Epithelial cell of prostate (primary cell): ENCODE measurements at places on chromosomes 5 and 9.

GRCh38 chr9:22682536-22682935 lies 235.9 kb downstream of the DMRTA1 start:
- DNase-seq: no peak

DNA sequence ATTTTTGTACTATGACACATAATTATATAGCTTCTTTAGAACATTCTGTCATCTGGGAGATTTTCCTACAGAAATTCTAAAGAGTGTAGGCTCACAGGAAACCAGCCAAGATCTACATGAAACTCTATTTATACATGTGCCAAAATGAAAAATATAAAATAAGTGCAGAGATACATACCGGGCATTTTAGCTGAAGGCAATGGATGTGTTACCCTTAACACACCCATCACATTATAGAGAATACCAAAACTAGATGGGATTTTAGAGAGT lies 125.9 kb downstream of the TRIM32 start:
- DNase-seq: no peak

DNA sequence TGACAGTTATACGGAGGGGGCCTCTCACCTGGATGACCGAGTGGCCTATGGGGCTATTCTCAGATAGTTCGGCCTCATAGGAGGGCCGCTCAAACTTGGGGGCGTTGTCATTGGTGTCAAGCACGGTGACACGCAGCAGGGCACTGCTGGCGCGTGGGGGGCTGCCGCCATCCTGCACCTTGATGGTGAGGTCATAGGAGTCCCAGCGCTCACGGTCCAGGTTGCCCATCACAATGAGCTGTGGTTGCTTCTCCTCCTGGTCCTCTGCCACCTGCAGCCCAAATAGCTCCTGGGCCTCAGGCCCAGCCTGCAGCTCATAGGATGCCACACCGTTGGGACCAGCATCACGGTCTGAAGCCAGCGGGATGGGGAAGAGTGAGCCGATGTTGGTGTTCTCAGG lies 9.7 kb downstream of the PCDH1 start:
- no peak for DNase-seq

GRCh38 chr9:86186696-86187095 lies 72.8 kb downstream of the C9orf153 start:
- DNase-seq: no peak

DNA sequence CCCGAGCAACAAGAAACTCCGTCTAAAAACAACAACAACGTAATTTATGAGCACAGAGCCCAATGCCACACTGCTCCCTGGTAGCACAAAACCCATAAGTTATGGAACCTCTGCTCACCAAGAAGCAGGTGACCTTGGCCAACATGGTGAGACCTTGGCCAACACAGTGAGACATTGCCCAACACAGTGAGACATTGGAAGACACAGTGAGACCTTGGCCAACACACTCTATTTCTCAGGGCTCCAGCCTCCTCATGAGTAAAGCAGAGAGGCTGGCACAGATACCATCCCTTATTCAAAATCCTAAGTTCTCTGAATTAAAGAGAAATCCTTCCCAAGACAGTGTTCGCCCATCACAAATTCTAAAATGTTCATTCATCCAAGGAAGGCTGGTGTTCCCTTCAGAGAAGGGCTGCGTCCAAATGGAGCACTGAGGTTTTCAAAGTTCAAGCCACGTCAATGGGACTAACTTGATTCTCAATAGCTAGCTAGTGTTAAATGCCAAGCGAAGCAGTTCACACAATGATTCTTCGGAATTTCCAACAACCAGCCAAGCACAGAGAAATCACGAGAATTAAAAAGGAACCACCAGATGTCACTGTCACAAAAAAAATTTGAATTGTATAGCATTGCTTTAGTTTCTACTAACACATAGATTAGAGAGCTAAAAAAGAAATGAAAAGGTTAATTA lies 29.5 kb downstream of the TTC39B start:
- DNase-seq: no peak

GRCh38 chr5:150575745-150576448 lies 64.6 kb upstream of the SYNPO start:
- DNase-seq: no peak

DNA sequence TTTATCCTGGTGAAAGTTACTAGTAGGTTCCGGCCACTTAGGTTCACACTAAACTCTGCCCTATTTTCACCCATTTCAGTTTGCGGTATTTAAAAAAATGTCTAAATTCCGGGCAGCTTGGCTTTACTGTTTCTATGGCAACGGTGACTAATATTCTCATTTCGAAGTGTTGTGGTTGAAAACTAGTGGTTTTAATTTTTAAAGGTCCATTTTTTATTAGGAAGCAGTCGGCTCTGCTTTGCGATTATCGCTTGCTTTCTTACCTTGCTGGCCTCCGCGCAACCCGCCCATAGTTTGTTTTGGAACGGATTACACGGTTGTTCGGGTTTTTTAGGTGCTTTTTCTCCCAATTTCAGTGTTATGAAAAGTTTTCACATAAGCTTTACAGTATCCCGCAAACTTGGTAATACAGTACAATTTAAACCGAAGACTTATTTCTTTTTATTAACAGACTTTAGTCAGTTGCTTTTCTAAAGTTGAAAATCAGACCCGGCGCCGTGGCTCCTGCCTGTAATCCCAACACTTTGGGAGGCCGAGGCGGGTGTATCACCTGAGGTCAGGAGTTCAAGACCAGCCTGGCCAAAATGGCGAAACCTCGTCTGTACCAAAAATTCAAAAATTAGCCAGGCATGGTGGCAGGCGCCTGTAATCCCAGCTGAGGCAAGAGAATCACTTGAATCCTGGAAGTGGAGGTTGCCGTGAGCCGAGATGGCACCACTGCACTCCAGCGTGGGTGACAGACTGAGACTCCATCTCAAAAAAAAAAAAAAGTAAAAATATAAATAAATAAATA lies 1.6 kb downstream of the KDM4C start:
- DNase-seq: no peak

DNA sequence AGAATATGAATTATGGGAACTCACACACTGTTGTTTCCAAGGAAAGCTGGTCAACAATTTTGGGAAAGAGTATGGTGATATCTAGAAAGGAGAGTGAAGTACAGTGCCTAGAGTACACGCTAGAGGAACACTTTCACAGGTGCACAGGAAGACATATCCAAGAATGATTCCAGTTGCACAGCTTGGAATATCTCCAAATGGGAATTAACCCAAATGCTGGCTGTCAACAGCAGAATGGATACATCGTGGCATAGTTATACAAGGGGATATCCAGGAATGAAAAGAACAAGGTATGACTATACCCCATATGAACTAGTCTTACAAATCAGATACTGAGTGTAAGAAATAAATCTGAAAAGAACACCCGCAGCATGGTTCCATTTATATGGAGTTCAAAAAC lies 231.3 kb downstream of the FSTL4 start:
- no peak for DNase-seq

DNA sequence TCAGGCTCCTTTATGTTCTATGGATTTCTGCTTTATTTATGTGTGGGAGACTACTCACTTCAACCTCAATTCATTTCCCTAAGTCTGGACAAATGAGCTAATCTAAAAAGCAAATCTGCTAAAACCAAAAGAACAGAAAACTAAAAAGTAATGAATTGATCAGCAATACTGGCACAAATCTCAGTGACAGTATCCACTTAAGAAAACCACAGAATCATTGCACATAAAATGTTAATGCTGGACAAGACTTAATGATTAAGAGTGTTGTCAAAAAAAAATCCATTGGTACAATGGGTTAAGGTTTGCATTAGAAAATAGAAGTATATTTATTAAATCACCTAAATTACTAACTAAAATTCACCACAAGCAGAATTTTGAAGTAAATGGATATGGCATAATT lies 147.6 kb downstream of the EDIL3 start:
- no peak for DNase-seq

DNA sequence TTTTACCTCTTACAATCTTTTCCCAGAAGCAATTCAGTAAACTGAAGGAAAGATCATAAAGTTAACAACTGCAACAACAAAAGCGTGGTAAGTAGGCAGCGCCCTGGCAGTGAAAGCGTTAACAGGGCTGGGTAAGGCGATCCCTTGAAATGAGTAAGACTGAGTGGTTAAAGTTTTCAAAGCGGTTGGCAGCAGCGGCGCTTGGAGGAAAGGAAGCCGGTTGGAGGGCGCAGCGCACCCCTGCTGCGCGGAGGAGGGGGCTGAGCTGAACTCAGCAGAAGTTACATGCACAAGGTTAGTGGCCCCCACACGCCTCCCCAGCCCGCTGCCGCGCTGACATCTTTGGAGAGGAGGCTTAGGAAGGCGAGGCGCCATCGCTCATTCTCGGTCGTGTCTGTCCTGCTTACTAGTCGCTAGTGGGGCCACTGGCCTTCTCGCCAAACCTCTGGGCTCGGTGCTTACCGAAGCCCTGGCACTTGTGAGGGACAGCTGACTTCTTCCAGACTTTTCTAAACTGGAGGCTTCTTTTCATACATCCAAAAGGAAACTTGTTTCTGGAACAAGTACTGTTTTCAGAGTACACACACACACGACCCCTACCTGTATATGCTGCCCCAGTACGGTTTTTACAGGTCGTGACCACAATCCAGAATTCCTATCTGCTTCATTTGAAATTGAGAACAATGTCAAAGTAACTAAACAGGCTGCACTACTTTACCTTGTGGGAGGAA lies at the start of gene SH3RF2:
Gene SH3RF2, plus strand, starts transcription at position 178 of the 731 bp plus-strand sequence. CDS start 1,351 bp downstream, outside the sequence.
- peak; percentile 22 for DNase-seq

- no peak for DNase-seq
These were observed 324.4 kb downstream of the PDE4D start for GRCh38 chr5:59569158-59569557.

GRCh38 chr9:86731511-86732063 lies 215.7 kb downstream of the GAS1 start:
- DNase-seq: no peak

- DNase-seq: no peak
These were observed 68.0 kb downstream of the C6 start for GRCh38 chr5:41145306-41145705.

DNA sequence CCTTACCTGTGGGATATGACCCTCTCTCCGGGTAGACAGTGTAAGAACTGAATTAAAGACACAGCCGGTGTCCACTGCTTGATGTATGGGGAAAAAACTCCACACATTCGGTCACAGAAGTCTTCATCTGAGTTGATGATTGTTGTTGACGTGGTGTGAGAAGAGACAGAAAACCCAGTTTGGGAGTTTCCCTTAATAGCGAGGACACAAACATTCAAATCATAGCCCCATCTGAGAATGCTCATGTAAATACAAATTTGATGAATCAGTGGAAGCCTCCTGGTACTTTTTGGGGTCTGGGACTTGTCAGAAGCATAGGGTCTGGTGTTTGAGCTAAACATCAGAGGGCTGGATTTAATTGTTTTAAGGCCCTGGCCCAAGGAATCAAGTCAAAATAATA lies 11.0 kb downstream of the HAVCR1 start:
- no peak for DNase-seq

GRCh38 chr9:105188746-105189145 lies 55.7 kb upstream of the SLC44A1 start:
- DNase-seq: no peak

- no peak for DNase-seq
These were observed 1.0 kb downstream of the GLDC start for GRCh38 chr9:6644346-6645104.

DNA sequence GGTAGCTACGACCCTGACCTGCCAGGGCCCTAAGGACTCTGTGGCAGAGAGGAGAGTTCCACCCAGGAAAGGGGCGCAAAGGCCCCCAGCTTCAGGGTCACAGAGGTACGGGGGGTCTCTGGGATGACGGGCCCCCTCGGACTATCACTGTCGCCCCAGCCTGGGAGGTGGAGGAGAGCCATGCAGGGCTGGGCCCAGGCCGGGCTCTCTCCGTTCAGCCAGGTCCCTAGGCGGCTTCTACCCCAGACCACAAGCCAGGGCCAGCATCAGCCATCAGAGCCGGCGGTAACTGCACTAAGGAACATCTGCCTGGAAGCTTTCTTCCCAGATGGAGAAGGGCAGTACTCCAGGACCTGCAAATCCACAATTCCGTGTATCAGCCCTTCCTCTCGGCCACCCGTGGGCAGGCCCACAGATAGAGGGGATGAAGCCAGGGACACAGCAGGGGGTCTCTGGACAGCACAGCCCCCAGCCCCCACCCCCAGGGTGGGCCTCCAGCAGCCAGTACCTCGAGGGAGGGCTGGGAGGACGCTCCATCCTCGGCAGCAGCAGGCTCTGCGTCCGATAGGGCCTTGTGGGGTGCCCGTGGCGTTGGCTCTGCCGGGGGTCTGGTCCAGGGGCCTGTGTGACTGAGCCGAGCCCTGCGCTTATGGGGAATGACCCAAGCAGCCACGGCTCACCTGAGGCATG lies 38.4 kb downstream of the NACC2 start:
- no peak for DNase-seq

- DNase-seq: no peak
These were observed 41.9 kb downstream of the LAMC3 start for GRCh38 chr9:131050831-131051230.

- DNase-seq: no peak
These were observed 19.3 kb upstream of the SMIM32 start for GRCh38 chr5:136212252-136212721.

- no peak for DNase-seq
These were observed 45.8 kb upstream of the ERBIN start for GRCh38 chr5:65880496-65881072.

DNA sequence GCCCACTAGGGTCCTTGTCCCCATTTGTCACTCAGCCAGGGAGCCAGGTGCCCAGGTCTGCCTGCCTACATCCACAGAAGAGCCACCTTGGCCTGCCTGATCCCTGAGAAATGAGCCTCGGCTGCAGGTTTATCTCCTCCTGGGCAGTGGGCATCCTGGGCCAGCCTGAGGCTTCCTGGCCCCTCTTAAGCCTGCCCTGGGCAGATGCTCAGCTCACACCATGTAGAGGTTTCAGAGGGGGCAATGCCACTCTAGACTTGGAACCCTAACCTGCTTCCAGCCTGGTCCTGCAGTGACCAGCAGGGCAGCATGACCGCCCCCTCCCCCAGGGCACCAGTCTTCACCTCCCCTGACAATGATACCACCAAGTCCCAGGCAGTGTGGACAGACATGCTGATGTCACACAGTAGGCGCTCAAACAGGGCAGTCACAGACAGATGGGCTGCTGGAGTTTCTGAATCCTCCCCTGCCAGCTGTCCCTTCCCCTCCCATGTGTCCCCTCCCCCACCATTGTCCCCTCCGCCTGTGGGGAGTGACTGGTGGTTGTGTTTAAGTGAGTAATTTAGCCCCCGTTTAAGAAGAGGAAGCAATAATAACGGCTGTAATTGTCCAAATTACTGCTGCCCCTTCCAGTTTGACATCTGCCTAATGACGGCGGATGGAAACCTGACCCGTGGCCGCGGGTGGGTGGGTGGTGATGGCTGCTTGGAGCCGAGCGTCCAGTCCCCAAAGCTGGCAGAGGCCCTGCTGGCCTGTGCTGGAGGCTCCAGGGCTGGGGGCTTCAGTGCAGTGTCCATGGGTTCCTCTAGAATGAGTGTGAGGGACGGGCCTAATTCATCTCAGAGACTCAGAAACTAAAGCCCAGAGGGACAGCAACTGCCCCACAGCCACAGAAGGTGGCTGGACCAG lies 147.7 kb downstream of the BARX1 start:
- no peak for DNase-seq

DNA sequence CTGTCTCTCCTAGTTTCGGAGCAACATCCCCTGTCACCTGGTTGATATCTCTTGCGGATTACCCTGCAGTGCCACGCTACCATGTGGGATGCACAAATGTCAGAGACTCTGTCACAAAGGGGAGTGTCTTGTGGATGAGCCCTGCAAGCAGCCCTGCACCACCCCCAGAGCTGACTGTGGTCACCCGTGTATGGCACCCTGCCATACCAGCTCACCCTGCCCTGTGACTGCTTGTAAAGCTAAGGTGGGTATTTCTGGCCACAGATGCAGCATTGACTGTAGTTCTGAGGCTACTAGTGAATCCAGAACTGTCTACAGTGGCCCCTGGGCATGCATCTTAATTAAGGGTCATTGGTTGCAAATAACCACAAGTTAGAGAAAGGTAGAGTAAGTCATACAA lies 50.8 kb downstream of the AQP7 start:
- DNase-seq: no peak
